ENCODE measurements at places on chromosomes 12 and 14.

GRCh38 chr12:6643569-6644256 is 3.5 kb downstream of the ACRBP start:
- peak; percentile 84 for DNase-seq

DNA sequence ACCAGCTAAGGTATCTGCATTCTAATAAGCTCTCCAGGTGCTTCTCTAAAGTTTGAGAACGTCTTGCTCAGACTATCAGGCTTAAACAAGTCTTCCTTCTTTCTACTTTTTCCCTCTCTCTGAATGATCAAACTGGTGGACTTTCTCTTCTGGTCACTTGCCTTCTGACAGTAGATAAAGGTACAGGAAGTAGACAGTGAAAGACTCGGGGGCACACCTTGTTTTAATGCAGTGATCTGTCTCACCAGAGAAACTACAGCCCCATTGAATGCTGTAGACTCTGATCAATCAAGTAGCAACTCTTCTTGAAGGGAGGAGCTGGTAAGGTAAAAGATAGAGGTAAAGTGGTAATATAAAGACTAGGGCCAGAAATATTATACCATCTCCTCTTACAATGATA is 48.1 kb upstream of the ATXN7L3B start:
- DNase-seq = no peak

- DNase-seq = no peak
Measured at GRCh38 chr14:80926397-80927082, 15.0 kb downstream of the CEP128 start.

GRCh38 chr12:12717586-12718380 is 615 bp downstream of the CDKN1B start:
- peak; percentile 68 for DNase-seq

- DNase-seq = no peak
Measured at GRCh38 chr14:63940387-63940786, 87.6 kb downstream of the SYNE2 start.
